ENCODE measurements at places on chromosomes 5 and 9.

DNA sequence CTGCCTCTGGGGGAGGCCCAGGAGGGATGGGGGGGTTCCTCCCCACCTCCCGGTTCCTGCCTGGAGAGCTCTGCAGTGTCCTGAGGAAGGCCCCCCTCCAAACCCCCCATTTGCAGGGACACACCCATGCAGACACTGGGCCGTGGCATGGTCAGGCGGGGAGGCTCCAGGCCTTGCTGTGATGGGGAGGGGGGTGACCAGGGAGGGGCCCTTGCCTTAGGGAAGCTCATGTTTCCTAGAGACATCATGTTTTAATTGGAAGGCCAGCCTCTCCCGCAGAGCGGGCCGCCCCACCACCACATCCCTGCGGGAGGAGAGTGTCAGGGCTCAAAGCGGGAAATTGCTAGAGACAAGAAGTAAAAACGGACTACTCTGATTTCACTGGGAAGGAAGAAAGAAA is 12.0 kb downstream of the PRRX2 start:
- peak; percentile 64 for DNase-seq

DNA sequence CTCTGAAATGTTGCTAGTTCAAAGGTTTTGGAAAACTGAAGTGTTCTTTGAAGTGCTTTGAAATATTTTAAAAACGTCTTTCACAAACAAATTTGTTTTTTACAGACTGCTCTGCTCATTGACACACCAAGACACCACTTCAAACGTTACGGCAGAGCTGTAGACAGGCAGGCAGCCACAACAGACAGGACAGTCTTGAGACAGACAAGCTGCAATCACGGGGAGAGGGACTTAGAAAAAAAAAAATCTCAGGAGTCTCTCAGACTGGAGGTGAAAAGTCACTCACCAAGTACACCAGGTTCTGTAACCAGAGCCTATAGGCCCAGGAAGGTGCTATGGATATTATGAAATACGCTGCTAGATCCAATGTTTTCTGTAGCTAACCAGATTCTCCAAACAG is 135.4 kb downstream of the ISL1 start:
- DNase-seq, result no peak

- DNase-seq, result no peak
Observed at GRCh38 chr5:61467766-61468482, 135.9 kb downstream of the ZSWIM6 start.

- no peak for DNase-seq
Observed at GRCh38 chr5:9059920-9060691, 485.8 kb downstream of the SEMA5A start.

DNA sequence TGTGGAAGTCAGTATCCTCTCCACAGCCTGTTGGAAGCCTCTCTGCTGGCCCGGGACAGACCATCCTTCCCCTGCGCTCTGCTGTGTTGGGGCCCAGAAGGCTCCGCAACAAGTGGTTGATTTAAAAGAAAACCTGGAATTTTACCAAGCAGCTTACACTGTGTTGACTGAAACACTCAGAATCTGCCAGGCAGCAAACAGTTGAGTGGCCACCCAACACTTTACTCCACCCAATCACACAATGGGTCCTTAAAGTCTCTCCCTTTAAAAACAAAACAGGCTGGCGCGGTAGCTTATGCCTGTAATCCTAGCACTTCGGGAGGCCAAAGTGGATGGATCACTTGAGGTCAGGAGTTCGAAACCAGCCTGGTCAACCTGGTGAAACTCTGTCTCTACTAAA is 28.0 kb upstream of the DMRT3 start:
- no peak for DNase-seq

DNA sequence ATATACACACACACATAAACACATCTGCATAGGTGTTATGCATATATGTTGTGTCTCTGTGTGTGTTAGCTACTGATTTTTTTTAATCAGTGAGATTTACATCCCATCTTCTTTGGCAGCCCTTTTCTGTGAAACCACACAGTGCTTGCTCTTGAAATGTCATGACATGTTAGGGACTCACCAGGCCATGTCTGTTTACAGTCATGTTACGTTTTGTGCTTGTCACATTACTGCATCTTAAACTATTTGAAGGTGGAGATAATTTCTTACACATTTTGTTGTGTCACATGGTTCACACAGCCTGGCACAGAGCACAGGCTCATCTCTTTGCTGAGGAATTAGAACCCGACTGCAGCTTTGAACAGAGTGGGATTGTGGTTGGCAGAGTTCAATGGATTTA is 364.4 kb upstream of the RIOK2 start:
- no peak for DNase-seq
